Activated CD4-positive, alpha-beta T cell treated with anti-CD3 and anti-CD28 coated beads, Interleukin-2, amount 50 U/mL, for 24 hours (primary cell): ENCODE measurements at places on chromosomes 6 and 20.

GRCh38 chr6:67884442-67884841, 750.6 kb upstream of the ADGRB3 start:
- no peak for DNase-seq

GRCh38 chr20:55656231-55656775, 349.0 kb downstream of the CBLN4 start:
- no peak for DNase-seq

- DNase-seq: no peak
These were observed 32.6 kb downstream of the ENPP1 start for GRCh38 chr6:131840441-131840840.

- no peak for DNase-seq
These were observed 32.4 kb upstream of the CAP2 start for GRCh38 chr6:17361013-17361412.

GRCh38 chr6:37018198-37019064, 13.0 kb downstream of the FGD2 start:
- peak; percentile 85 for DNase-seq

GRCh38 chr20:41007481-41007880, 21.1 kb upstream of the TOP1 start:
- no peak for DNase-seq

- no peak for DNase-seq
These were observed 239.6 kb downstream of the ERMARD start for GRCh38 chr6:169991031-169991390.

DNA sequence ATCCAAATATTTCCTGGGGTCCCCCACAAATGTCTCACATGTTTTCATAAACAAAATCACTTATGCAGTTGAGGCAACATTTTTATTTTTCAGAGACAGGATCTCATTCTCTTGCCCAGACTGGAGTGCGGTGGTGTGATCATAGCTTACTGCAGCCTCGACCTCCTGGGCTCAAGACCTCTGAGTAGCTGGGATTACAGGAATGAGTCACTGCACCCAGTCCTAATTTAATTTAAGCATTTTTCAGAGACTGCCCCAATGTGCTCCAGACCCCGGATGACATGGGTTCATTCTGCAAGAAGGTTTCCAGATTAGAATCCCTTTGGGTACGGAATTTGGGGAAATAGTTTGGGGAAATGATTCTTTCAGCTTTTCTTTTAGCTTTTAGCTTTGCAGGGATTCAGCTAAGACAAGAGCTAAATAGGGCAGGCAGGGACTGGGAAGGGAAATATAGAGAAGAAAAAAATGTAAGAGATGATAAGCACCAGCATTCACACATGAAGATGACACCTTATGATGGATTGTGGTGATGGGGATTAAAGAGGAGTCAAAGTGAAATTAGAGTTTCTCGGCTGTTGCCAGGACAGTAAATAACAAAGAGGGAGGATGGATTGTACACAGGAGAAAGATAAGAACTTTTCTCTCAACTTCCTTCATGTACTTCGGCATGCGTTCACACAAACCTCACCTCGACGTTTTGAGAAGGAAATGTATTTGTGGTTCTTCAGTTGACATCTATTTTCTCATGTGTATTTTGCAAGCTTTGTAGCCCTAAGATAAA, 169.4 kb upstream of the TAB2 start:
- DNase-seq: no peak

DNA sequence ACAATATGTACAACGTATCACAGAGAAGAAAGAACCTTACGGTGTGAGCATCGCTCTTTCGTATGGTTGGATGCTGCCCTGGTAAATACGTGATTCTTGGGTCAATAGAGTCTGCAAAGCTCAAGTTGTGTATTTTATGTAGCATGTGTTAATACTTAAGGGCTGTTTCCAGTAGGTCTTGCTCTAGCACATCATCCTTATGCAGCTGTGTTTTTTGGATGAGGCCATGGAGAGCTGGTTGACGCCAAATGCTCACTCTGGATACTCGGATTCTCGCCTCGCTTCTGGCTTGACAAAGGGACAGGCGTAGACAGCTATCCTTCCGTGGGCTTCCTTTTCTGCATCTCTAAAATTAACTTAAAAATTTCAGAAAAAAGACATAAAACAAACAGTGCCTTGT, 38.9 kb downstream of the SNRNP48 start:
- no peak for DNase-seq

DNA sequence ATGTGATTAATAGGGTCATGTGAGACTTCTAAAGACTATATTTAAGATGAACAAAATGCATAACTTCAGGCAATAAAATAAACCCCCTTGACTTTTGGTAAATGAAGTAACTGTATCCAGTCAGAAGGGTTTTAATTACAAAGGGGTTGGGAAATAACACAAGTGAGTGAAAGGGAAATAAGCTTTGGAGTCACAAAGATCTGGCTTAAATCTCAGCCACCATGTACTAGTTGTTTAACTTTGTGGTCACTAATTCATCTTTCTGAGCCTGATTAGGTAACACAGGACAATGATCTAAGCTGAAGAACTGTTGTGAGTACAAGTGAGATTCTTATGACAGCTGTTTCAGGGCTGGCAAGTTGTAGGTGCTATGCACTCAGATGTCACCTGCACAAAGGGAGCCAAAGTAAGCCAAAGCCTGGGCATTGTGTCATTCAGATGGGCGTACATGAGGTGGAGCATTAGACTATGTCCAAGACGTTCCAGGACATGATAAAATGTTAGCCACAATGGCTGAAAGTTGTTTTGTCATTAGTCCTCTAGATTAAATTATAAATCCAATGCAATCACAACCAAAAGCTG, 13.8 kb downstream of the TOMM34 start:
- DNase-seq: no peak

DNA sequence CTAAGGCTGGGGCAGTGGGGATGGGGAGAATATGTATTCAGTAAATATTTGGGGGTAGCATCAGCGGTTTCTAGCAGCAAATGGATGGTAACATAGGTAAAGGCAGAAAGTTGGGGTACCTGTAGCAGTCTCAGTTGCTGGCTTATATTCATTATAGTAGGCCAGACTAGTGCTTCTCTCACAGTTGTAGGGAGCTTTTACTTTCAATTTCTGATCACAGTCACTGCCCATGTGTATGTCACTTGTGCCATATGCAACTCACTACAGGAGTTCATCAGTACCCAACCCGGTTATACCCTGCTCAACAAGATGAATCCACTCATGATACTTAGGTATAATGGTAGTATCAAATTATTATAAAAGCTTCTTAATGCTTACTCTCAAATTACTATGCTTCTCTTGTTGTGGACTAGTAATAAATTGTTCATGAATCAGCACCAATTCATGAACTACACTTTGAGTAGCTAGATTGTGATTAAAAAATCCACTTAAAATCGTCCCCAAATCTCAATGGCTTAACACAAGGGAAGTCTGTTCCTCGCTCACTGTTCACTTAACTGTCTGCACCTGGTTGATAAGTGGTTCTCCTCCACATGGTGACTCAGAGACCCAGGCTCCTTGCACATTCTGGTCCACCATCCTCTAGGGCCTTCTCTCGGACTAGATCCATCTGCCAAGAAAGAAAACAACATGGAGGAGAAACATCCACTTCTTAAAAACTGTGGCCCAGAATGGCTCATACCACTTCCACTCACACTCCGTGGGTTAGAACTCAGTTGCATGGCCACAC, 31.3 kb upstream of the MYLIP start:
- no peak for DNase-seq

- DNase-seq: no peak
These were observed 862.1 kb downstream of the KIF16B start for GRCh38 chr20:15711177-15711576.

DNA sequence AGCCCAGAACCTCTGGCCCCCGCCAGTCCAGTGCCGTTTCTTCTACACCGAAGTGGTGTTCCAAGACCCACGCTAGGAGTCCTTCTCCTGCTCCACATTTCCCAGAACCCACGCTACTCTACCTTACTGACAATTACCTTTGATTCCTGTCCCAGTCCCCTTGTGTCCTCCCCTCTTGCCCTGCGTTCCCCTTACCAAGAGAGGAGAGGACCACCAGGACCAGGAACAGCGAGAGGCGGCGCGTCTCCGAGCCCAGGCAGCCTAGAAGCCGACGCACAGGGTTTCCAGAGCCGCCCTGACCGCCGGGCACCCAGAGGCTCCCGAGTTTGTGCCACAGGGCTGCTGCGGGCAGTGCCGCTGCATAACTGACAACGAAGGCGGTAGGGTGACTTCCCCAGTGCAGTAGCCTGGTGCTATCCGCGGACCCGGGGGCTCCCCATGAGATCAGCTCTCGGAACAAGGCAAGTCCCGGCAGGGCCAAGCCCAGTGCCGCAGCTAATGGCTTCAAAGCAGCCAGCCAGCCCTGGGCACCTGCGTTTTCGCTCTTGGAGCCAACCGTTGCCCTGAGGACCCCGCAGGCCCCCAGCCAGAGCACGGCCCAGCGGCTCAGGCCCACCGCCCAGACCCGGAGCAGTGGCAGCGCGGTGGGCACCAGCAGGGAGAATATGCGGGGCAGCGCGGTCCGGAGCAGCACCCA, 512 bp downstream of the TAP1 start:
- no peak for DNase-seq

DNA sequence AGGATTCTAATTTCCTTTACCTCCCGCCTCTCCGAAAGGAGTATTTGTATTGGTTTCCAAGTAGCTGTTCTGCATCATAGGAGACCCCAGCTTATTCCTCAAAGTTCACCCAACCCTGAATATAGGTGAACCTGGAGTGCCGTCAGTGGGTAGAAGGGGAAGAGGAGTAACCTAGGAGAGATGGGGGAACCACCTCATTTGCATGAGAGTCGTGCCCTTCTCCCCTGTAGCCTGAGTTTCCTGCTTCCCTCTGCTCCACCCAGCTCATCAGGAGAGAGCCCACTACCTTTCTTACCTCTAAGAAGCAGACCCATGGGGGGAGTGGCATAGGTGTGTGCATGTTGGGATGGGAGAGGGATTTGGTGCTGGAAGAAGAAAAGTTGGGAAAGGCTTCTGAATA, 17.3 kb upstream of the WFDC2 start:
- no peak for DNase-seq
